Calu3 (cell line): ENCODE measurements at places on chromosomes 3 and 15.

DNA sequence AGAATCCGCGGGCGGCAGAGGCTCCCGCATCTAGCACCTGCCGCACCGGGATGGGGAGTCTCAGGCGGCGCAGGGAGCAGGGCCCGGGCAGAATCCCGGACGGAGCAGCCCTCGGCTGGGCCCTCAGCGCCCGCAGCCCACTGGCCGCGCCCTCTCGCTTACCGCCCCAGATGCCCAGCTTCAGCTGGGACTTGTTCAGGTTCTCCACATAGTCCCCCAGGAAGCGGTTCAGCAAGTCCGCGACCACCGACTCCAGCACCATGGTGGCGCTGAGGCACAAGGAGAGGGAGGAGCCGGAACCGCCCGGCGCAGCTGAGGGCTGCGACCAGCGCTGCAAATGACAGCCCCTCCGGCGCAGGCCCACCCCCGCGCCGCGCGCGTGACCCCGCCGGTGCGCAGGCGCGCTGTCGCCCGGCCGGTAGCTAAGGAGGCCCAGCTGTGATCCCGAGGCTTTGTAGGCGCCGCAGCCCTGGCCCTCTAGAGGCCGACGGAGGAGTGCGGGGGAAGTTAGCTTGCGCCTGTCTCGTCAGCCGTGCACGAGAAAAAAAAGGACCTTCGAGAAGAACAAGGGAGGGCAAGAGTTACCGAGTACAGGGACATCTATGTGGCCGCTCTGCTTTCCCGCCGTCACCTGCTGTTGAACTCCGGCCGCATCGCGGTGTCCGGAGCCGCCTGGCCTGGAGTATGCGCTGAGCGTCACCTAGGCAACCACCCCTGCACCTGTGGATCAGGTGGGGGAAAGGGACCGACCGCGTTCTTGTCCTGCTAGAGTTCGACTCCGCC is at the start of gene VPS13C:
Gene VPS13C (minus strand): TSS at position 335 of the 783 bp plus-strand sequence. CDS start 73 bp downstream, at position 262.
- DNase-seq: peak; percentile 97

DNA sequence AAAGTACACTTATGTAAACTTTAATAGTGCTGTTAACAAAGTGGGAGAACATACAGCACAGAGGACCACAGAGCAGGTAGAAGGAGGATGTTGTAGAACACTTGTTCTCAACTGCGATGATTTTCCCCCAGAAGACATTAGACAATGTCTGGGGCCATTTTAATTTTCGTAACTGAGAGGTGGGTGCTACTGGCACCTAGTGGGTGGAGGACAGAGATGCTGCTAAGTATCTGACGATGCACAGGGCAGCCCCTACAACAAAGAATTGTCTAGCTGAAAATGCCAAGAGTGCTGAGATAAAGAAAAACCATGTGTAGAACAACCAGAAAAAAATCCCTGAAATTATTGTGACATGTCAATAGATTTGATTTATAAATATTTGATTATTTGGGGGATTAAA is 5.0 kb upstream of the KBTBD8 start:
- no peak for DNase-seq

- no peak for DNase-seq
These were observed 260.5 kb upstream of the TLE3 start for GRCh38 chr15:70358011-70358819.

DNA sequence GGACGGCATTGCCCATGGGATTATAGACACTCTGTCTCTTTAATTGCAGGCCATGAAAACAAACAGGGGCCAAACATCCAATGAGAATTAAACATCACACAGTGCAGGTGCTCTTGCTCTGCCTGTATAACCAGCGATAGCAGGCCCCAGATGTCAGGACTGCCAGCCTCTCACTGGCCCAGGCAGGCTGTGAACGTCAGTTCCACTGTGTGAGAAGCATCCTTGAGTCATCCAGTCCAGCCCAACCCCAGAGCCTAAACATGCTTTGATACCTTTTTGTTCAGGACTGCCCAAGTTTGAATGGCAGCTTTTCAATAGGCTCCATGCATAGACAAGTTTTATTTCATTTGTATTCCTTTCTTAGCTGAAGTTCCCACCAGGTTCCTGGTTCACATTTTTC is 189.8 kb downstream of the SLCO3A1 start:
- DNase-seq: no peak

DNA sequence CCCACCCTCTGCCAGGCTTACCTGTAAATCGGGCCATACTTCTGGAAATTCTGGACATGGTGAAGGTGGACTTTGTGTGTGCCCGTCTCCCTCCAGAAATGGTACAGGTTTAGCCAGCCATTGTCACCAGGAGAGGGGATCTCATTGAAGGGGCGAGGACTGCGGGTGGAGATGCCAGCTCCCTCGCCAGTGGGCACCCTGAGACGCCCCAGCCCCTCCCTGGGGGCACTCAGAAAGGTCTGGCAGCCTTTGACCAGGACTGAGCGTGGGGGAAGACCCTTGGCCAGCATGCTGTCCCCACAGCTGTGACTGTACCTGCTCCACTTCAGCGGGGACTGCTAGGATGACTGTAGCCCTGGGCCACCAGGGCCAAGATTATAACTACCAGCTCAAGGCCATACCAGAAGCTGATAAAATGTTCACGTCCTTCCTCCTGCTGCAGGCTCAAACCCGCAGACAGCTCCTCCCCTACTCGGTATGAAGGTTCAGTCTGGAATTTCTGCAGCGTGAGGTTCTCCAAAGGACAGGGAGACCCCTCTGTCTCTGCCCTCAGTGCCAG is at the start of gene CYP11A1:
Gene CYP11A1 (minus strand): TSS at position 351 of the 559 bp plus-strand sequence. CDS start 61 bp downstream, at position 290.
- no peak for DNase-seq

DNA sequence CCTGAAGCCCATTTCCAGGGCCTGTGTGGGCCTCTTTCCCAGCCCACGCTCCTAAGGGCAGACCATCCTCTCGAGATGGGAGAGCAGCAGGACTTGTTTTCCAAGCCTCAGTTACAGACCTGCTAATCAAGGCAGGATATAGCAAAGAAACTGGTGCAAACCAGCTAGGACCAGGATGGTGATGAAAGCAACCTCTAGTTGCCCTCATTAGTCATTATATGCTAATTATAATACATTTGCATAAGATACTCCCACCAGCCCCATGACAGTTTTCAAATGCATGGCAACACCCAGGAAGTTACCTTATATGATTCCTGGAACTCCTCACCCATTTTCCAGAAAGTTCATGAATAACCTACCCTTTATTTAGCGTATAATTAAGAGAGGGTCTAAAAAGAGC is 34.4 kb upstream of the TRH start:
- DNase-seq: no peak

DNA sequence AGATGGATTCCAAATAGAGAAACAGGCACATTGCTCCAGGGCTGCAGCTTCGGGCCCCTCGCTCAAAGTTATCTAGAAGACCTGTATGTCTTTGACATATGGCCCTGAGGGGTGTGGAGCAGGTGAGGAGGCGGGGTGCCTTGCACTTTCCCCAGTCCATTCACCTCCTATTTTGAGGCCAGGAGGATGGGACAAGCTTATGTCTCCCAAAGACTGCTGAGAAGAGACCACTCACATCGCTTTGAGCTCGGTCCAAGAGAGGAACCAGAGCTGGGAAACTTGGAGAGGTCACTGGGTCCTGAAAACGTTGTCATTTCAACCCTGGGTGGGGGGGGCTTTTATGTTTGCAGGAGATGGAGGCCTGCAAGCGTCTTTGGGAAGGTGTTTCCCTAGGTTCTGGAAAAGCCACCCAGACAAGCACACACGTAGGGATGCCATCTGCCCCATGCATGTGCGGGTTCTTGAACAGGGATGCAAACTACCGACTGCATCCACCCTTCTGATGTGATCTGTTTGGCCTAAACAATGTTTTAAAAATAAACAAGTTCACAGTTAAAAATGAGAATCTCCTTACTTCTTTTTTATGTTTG is 33.7 kb upstream of the SYNM start:
- no peak for DNase-seq

GRCh38 chr15:45251888-45252287 is at the start of gene SLC28A2:
Gene SLC28A2, plus strand, starts transcription at chr15:45252234. Its CDS starts 982 bp downstream, at chr15:45253216.
- no peak for DNase-seq

- DNase-seq: no peak
These were observed 199.5 kb downstream of the GOLGA6L6 start for GRCh38 chr15:20341901-20342600.

- no peak for DNase-seq
These were observed 112.8 kb upstream of the TMEM108 start for GRCh38 chr3:132925256-132925930.

DNA sequence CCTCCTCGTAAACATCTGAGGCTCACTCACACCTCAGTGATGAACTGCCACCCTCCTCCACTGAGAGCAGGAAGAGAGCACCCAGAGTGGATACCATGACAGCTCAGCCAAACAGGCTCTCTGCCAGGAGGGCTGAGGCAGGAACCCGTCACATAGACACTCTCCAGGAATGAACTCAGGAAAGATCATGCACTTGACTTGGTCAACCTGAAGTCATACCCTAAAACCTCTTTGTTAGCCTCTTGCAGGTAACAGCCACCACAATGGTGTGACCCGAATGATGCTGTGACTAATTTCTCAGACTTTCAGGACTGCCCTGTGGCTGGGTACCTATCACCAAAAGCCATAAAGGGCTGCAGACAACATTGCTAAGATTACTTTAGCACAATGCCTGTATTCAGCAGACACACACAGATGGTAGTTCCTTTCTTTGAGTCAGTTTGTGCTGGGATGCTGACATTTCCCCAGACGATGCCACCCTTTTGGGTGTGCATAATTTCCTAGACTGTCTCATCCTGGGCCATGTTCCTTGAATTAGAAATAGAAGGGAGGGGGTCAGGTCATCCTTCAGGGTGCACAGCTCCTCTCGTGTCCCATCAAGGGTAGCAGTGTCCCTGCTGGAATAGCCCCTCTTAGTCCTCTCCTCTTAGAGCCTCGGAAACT is 30.3 kb downstream of the CX3CR1 start:
- DNase-seq: no peak

DNA sequence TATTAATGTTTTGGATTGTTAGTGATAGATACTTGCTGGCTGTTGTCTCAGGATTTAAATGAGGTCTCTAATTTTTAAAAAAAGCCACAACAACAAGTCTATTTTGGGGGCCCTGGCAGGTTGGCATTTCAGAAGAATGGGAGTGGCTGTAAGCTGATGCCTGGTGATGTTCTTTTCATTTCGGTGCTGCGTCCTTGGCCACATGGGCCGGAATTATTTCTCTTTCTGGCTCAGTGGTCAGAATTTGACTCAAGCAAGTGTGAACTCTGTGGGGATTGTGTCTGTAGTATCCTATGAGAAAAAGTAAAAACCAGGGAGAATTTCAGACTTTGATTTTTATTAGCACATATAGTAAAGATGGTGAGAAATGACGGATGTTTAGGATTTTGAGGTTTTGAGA is 203.0 kb downstream of the AKAP13 start:
- no peak for DNase-seq

DNA sequence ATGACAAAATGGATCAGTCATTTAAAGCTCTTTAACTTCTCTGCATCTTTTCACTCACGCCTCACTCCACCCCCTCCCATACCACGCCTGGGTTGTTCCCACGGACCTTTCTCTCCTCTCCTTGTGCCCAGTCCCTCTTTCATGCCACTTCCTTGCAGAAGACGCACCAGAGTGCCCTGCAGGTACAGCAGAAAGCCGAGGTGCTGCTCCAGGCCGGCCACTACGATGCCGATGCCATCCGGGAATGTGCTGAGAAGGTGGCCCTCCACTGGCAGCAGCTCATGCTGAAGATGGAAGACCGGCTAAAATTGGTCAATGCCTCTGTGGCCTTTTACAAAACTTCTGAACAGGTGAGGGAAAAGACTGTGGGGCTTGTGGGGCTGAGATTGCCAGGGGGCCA is 296.1 kb upstream of the UMPS start:
- no peak for DNase-seq

DNA sequence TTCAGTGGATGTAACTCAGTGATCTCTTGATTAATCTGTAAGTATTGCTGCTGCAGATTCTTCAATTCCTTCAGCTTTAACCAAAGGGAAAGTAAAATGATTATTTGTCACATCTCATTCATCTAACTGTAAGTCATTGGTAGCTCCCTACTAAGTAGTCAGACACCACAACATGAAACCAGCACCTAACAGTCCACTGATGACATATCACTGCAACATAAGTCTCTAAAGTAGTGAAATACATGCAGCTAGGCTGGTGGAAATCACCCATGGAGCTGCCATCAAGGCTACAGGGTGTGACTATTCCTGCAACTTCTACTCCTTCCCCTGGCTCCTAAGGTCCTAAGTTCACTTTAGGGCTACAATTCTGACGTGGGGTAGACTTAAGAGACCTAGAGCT is 21.1 kb upstream of the HCLS1 start:
- DNase-seq: no peak

- no peak for DNase-seq
These were observed 524.9 kb downstream of the ZNF385D start for GRCh38 chr3:21226086-21226485.

- DNase-seq: no peak
These were observed 1.1 kb upstream of the PLD1 start for GRCh38 chr3:171811295-171811912.

- DNase-seq: no peak
These were observed 84.4 kb downstream of the CMSS1 start for GRCh38 chr3:99902091-99902490.

GRCh38 chr3:117600112-117600511 is 890.5 kb downstream of the TUSC7 start:
- DNase-seq: no peak

GRCh38 chr3:21356402-21356801 is 394.6 kb downstream of the ZNF385D start:
- DNase-seq: no peak

DNA sequence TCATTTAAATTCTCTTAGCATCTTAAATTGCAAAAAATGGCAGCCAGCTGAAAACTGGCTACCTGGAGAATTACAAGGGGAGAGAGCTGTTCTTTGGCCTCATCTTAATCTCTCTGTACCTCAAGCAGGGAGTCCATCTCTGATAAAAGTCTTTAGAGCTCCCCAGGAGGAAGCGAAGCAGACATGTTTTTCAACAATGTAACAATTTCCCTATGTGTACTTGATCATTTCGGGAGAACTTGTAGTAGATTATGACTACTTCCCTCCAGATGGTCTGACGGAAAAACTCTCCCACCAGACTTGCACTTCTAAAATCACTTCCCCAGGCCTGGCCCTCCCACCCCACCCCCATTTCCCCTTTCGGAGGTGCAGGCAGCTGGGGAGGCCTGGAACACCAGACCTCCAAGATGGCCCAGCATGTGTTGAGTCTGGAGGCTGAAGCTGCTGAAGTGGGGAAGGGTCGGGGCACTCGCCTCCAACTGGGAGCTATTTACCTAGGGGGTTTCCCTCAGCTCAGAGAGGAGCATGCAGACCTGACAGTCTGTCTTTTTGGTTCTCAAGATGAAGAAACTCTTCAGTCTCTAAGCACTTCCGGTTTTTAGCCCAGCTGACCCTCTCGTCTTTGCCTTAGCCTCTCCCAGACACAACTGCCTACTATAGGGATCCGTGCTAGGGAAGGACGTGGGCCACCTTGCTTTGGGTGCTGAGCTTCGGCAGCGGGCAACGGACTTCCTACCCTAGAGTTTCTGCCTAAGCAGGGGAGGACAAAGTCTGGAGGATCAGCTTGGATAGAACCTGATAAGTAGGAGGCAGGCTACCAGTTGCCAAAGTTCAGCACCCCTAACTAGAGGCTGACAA is 164.0 kb upstream of the TBL1XR1 start:
- no peak for DNase-seq

GRCh38 chr3:37453393-37454389 is 279.3 kb upstream of the LRRFIP2 start:
- no peak for DNase-seq
